Occipital lobe (tissue), 3 donors: ENCODE measurements at places on chromosomes 6 and 20. TPM values are rescaled to one million over a fixed set of nuclear protein-coding genes. Genes with fewer than 3 reads are reported as not detected.

- DNase-seq, result no peak
These were observed 31.8 kb upstream of the BLCAP start for GRCh38 chr20:37559312-37560027.

DOK5 gene
- total RNA-seq, result 350 TPM

COL11A2 gene
- 0.94 TPM for total RNA-seq

HEY2 gene
- total RNA-seq, result 0.62 TPM

DNA sequence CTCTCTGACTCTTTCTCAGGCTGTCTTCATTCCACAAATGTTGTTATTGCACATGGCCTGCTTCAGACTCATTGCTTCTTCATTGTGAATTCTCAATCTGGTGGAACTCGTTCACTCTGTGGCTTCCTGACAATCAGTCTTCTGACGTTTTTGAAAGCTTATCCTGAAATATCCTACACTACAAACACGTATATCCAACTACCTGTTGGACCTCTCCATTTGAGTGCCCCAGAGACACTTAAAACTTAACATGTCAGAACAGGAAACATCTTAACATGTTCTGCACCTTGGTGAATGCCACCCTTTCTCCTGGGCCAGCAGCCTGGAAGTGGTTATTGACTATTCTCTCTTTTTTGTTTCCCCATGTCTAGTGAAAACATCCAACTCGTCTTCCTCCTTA lies 50.8 kb downstream of the AIG1 start:
- no peak for DNase-seq

CAPN11 gene
- not detected for total RNA-seq

DNA sequence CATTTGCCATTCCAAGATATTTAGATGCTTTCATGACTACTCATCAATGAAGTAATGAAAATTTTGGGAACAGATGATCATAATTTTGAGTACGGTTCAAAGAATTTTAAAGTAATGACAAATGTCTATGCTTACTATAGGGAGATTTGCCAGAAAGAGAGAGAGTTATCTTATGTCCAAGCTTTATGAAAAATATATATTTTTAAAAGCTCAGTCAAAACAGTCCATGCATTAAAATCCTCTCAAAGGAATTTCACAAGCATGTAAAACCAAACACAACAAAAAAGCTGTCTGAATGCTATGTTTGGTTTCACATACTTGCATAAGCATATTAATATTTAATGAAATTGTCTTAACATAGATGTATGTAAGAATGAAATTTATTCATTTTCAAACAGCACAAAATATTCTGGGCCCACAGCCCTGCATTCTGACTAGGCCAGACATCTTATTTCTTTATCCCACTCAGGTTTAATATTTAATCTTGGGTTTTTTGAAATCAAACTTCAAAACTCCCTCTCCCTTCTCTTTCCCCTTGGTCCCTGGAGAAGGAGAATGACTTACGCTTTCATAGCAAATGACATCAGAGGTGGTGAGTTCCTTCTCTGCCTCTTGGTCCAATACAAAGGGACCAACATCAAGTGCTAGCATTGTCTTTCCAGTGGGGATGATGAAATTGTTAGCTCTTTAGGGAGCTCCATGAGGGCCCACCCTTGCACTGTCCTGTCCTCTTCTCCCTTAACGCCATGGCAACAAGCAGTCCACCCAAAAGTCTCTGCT lies 94.2 kb downstream of the ADAT2 start:
- no peak for DNase-seq

GRCh38 chr20:992801-993535 lies 9.1 kb downstream of the RSPO4 start:
- DNase-seq, result no peak

SLC4A11 gene
- total RNA-seq, result not detected

PTK6 gene
- 0.16 TPM for total RNA-seq

- DNase-seq, result no peak
These were observed 8.4 kb upstream of the ZBTB24 start for GRCh38 chr6:109491207-109491938.

- no peak for DNase-seq
These were observed 583.8 kb upstream of the GJE1 start for GRCh38 chr6:141548966-141549365.

DNA sequence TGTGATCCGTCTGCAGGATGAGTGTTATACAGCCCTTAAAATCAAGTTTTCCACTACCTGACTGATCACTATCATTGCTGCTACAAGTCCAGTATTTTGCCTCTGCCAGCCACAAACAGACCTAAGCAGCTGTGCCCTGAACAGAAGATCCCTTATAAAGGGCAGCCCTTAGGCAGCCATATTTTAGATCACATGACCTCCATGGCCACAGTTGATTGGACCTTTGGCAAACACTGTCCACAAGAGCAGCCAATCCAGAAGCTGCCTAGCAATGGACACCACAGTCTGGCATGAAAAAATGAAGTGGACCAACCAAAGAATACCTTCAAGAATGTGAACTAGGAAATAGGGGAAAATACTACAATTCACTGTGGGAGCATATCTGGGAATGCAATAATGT lies 50.8 kb downstream of the MC3R start:
- DNase-seq, result no peak

GRCh38 chr6:139172151-139172550 lies 37.3 kb downstream of the HECA start:
- DNase-seq, result no peak
